Left ventricle myocardium superior (tissue), 1 donor: ENCODE measurements at places on chromosomes 3 and 15. TPM values are rescaled to one million over a fixed set of nuclear protein-coding genes. Genes with fewer than 3 reads are reported as not detected.

DNA sequence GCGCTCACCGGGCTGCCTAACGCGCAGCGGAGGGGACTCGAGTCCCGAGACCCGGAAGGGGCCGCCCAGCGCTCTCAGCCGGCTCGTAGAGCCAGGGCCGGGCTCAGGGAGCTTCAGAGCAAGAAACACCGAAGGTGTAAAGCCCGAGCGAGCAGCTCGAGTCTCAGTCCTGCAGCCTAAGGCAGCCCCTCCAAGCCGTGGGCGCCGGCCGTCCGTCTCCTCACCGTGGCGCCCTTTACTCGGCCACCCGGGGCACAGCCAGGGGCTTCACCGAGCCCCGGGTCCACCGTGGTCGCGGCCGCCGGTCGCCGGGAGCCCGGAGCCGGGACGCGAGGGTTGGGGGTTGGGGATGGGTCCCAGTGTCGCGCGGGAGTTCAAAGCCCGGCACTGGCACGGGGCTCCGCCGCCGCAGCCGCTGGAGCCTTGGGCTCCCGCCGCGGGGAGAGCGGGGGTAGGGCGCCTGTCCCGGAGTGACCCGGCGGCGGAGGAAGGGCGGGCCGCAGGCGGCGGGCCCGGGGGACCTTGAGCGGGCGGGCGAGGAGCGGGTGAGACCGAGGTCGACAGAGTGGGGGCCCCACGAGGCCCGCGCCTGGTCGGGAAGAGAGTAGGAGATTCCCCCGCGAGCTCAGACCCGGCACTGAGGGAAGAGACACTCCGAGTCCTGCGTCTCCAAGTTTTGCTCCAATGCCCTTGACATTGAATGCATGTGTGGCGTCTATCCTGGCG is 26.9 kb upstream of the THRB start:
- DNase-seq = peak; percentile 86

- DNase-seq = no peak
Observed at GRCh38 chr15:59410391-59410896, 27.5 kb upstream of the FAM81A start.

Gene CLDN16
- total RNA-seq = not detected

DNA sequence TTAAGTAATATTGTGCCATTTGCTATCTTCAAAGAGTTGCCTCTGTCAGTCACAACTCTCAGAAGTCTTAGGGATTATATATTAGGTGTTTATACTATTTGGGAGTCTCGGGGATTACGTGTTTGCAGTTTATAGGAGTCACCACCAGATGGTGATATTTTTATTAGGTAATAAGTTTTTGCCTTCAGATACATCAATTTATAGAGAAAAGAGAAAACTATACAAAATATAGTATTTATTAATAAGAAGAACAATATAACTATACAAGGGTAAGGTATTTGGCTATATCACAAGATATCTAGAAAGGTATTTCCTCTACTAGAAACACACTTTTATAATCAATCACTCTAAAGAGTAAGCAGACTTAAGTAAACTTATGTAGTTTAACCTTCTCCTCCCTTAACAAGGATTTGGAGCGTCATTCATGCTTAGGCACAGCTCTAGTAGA is 10.7 kb upstream of the DHX36 start:
- DNase-seq = no peak

Gene BCHE
- 2.6 TPM for total RNA-seq

Gene ARID3B
- 2.0 TPM for total RNA-seq

- no peak for DNase-seq
Observed at GRCh38 chr15:40398413-40398873, 7.2 kb upstream of the IVD start.

DNA sequence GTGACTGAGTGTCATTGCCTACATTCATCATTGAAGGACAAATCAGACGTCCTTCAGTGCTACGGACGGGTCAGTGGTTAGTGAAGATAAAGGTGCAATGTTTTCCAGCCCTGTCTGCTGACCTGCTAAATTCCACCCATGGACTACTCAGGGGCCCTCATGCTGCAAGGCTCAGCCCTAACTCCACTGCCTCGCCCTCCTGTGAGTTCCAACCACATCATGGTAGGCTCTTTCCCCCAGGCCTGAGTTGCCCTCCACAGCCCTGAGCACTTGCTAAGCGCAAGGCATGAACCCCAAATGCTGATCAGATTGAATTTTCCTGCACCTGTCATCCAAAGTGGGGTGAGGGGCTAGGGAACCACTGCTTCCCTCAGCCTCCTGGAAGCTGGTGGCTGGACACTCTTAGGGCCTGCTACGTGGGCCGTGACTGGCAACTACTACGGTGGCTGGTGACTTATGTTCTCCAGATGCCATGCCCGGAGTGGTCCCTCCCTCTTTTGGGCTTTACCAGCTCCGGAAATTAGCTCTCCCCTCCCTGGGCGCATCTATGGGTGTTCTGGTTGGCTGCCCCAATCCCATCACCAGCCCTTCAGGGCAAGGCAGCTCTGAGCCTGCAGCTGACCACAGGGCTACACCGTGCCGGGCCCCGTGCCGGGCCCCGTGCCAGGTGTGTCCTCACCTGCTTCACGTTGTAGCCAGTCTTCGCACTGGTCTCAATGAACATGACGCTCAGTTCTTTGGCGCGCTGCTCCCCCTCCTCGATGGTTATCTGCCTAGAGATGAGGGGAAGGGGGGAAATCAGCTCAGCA is 32.1 kb downstream of the SRPRB start:
- DNase-seq = no peak

DNA sequence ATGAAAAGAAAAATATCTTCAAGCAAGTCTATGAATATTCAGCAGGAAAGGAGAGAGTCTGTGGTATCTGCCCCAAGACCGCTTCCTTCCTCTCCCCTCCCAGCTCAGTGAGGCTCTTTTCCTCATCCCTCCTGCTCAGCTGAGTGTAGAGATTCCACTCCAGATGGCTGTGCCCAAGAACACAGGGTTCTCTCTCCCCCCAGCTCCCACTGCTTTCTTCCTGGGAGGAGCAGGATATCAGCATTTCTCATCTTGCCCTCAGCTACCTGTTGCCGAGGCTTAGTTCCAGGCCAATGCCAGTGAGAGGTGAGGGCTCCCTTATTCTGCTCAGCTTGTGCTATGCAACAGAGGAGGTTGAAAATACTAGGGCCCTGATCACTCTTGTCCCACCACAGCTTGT is 211.9 kb downstream of the SV2B start:
- no peak for DNase-seq

- no peak for DNase-seq
Observed at GRCh38 chr15:53160092-53160704, 370.1 kb upstream of the ONECUT1 start.

GRCh38 chr15:75200765-75201615 is 692 bp upstream of the C15orf39 start:
- peak; percentile 65 for DNase-seq

DNA sequence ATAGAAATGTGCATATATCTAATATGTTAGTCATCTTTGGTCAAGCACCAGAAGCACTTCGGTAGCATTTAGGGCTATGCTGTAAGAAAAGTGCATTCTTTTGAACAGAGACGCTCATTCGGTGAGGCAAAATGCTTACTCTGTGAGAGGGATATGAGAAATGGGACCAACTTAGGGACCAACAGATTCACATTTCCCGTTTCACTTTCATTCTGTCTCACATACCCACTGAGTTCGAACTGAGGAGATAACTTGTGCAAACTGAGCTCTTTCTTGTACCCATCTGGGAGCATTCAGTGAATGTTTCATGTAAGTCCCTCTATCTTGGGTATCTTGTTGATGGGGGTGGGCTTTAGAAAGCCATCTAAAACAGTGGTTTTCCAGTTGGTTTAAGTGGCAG is 135.3 kb downstream of the FEZF2 start:
- DNase-seq = no peak

- peak; percentile 74 for DNase-seq
Observed at GRCh38 chr3:49813497-49814174, at the start of gene UBA7. Gene UBA7, minus strand, starts transcription at chr3:49813953. Its CDS starts 166 bp downstream, at chr3:49813787.

- no peak for DNase-seq
Observed at GRCh38 chr15:58463815-58464650, 32.2 kb downstream of the LIPC start.

DNA sequence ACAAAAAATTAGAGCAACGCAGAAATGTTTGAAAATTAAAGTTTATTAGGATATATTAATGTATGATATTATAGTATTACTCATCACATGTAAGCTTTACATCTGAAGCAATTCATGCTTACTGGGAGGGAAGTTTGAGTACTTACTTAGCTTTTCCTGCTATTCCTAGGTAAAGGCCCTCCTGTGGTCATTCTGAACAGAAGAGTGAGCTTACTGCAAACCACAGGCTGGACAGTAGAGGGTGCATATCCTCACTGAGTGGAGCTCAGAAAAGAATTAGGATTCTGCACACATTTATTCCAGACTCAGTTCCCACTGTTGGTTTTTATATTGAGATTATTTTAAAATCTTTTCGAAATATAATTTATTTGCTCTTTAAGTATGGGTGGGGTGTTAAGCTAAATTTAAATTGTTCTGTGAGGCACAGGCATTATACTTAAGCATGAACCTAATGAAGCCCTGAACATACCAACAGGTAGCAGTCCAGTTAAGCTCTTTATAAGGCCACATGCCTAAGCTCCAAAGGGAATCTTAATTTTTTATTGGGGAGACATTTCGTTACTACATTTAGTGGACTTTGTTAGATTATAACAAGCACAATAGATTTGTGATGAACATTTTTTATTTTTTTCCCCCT is 10.2 kb downstream of the MRPS22 start:
- no peak for DNase-seq

DNA sequence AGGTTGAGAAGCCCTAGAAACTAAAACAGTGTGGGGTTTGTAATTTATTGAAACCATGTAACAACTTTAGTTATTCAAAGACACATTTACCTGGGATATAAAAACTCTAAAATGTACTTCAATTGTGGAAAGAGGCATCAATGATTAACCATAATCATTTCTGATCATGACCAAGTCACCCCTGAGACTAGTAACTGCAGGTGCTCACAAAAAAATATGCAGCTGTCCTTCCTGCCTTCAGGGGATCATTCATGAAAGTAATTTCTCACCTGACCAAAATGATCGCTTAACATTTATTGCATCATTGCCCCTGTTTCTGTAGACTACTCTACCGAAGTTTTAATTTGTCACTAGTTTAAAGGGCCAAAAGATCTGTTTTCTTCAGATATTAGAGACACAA is 9.0 kb downstream of the ACP3 start:
- no peak for DNase-seq

DNA sequence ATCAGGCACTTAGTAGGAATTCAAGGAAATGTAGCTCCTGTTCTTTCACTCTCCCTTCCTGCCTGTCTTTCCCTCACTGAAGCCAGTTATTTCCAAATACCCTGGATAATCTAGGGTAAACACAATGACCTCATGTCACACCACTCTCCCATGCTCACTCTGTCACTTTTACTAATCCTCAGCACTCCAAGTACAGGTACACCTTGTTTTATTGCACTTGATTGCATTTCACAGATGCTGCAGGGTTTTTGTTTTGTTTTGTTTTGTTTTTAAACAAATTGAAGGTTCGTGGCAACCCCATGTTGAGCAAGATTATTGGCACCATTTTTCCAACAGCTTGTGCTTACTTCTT is 40.8 kb downstream of the PPM1L start:
- no peak for DNase-seq

Gene PPP1R14D
- not detected for total RNA-seq

DNA sequence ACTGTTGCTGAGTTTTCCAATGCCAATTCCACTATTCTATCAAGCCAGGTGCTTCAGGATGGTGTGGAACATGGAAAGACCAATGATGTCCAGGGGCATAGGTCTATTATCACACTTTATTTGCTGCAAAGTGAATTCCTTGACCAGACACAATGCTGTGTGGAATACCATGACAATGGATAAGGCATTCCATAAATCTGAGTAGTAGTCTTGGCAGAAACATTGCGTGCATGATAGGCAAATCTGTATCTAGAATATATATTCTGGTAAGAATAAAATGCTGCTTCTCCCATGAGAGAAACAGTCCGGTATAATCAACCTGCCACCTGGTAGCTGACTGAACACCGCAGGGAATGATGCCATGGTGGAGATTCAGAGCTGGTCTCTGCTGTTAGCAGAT is 70.0 kb upstream of the ALDH1A3 start:
- DNase-seq = no peak

DNA sequence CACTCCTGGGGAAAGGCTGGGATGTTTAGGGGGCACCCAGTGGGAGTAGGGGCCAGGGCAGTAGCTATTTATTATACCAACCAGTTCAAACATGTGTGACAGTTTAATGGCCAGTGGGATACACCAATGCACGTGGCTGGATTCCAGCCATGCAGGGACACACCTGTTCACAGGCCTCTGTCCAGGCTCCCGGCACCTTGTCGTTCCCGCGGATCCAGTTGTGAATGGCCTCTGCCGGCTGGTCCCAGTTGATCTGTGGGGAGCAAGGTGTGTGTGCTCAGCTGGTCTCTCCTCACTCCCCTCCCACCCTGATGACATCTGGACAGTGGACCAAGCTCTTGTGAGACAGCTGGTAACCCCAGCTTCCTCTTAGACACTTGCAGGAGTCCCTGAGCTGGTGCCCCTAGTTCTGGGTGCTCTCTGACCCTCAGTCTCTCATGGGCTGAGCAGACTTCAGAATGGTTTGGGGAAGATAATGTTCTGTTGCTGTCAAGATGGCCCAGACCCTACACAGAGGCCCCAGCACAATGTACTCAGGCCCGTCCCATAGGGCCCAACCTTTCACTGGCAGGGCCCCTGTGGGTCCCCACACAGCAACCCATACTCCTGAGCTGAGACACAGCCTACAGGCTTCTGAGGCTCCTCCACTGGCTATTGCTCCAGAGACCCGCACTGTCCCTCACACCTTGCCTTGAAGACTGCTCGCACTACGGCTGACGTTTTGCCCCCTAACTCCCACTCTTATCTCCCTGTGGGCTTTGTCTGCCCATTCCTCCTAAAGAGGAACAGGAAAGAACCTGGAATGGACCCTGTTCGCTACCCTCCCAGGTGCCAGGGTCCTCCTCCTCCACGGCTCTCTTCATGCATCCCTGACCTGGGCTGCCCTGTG is 25.8 kb downstream of the ALDH1L1 start:
- no peak for DNase-seq

DNA sequence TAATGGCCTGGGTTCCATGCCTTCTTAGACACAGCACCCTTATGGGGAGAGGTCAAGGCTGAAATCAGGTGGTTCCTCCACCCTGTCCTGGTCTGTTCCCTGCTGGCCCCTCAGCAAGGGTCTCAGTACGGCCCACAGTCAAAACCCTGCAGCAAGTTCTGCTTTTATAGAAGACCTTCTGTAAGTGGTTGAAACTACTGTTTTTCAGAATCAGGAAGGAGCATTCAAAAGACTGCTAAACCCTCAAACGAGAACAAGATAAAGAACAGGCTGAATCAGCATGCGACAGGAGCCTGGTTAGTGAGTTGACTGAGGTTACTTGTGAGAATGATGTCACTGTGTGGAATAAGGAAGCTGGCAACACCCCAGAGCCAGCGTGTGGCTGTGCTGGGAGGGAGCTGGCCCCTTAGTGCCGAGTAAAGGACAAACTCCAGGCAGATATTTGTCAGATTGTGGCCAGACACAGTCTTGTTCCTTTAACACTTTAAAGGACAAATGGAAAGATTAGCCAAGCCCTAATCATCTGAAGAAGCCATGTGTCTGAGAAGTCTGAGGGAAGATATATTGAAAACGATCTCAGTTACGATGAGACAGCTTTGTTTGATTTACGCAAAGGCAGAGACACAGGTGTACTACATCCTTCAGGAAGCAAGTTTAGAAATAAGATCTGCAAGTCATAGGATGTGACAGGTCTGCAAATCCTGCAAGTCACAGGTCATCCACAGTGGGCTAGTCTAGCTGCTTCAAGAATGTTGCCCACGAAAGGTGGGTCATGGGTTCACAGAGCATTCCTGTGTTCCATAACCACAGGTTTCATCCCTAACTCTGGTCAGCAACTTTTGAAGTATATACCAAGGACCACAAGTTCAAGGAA is 54.0 kb downstream of the B3GNT5 start:
- peak; percentile 83 for DNase-seq

Gene KBTBD13
- 10.6 TPM for total RNA-seq

GRCh38 chr3:155631323-155632019 is 113.4 kb downstream of the PLCH1 start:
- no peak for DNase-seq
